GM12865 (cell line): ENCODE measurements at places on chromosomes 4 and X.
A peak's percentile ranks its signal among the peaks of the same experiment; 100 is the strongest.

DNA sequence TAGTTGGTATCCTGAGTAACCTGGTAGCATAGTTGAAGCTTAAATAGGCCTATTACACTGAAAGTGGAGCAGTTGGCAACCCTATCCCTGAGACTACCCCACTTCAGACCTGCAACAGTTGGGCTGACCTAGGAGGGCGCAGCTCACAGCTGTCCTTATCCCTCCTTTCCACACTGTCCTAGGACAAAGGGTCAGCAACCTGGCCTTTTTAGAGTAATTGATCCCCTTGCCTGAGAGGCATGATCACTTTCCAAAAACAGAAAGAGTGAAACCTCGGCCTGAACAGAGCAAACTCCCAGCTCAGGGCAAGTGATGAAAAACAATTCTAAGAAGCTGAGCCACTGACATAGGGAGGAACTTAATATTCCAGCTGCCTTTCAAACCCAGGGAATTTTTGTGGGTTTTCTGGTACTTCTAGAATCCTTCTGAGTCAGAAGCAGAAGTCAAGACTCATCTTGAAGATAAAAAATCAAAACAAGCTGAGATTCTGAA, 94.9 kb upstream of the MYOZ2 start:
- DNase-seq = peak; percentile 20

- peak; percentile 62 for DNase-seq
Measured at GRCh38 chr4:164894702-164895101, 17.7 kb downstream of the APELA start.

GRCh38 chr4:140135529-140136088, 18.4 kb downstream of the MAML3 start:
- DNase-seq = no peak

- no peak for DNase-seq
Measured at GRCh38 chr4:109875106-109875505, 27.2 kb downstream of the LRIT3 start.

DNA sequence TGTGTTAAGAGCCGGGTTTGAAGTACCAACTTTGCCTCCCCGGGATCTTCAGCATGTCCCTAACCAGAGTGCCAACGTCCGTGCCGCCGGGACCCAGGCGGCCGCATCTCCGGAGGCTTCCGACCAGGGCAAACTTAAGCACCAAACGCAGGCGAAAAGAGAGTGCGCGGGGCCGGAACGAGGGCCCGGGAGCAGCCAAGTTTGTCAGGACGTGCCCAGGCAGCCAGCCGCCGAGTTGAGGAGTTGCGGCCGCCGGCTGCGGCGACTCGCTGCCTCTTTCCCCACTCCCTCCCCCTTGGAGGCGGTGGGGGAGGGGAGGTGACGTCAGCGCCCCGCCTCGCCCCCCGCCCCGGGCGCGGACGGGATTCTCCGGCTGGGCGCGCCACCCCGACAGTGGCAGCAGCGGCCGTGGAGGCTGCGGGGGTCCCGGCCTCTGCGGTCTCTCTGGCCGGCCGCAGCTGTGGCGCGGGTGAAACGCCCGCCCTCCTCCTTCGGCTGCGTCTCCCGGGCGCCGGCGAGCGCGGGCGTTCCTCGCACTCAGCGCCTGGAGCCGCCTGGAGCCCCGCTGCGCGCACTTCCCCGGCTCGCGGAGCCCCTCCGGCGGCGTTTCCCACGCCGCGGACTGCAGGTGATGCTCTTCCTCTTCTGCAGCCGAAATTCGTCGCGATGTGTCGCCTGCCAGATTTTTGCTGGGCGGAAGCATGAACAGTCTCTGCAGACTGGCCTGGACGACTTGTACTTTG, 2.9 kb upstream of the FAT1 start:
- no peak for DNase-seq

- DNase-seq = no peak
Measured at GRCh38 chr4:35087218-35087617, 1157.1 kb downstream of the ARAP2 start.

GRCh38 chrX:44844204-44844603, 383 bp downstream of the DUSP21 start:
- no peak for DNase-seq

DNA sequence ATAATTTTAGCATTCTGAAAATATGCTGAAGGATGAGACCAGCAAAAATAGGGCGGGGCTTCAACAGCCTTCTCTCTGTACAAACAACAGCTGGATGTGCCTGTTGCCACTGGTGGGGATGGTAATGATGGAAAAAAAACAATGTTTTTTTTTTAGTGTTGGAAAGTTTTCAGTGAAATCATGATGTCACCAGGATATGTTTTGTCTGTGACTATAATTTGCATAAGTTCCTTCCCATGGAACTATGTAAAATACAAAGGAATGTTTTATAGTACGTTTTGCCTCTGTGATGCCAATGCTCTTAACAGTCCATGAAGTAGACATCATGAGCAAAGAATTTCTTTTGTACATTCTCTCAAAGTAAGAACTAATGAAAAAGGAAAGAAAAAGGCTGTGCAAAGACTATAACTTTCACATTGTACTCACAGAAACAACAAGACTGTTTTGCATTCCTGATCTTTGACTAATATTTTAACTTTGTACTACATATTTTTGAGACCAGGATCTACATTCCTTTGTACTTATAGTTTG, 589.7 kb downstream of the SPRY1 start:
- DNase-seq = no peak

GRCh38 chr4:181643466-181643865, 599.7 kb upstream of the TENM3 start:
- no peak for DNase-seq

GRCh38 chr4:15986907-15987306, 23.9 kb upstream of the FGFBP2 start:
- no peak for DNase-seq

GRCh38 chr4:111671756-111672155, 473.5 kb upstream of the FAM241A start:
- DNase-seq = no peak

GRCh38 chrX:136635235-136635634, 12.7 kb upstream of the CD40LG start:
- peak; percentile 63 for DNase-seq

GRCh38 chr4:81667539-81667938, 195.8 kb upstream of the RASGEF1B start:
- DNase-seq = no peak

DNA sequence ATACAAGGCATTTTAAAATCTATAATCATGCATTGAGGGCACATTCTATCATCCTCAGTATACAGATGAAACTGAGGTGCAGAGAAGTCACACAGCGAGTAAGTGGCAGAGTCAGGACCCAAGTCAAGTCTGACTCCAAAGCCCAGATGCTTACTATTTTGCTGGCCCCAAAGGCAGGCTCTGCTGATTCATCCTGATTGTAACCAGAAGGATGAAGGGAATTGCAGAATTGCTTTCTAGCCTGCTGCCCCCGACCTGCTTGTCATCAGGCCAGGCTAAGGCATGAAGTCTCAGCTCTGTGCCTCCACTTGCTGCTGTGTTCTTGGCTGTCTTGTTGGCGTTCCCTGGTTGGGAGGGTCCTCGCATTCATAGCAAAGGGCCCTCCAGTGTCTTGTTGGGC, 62.7 kb downstream of the SLC9A6 start:
- no peak for DNase-seq

DNA sequence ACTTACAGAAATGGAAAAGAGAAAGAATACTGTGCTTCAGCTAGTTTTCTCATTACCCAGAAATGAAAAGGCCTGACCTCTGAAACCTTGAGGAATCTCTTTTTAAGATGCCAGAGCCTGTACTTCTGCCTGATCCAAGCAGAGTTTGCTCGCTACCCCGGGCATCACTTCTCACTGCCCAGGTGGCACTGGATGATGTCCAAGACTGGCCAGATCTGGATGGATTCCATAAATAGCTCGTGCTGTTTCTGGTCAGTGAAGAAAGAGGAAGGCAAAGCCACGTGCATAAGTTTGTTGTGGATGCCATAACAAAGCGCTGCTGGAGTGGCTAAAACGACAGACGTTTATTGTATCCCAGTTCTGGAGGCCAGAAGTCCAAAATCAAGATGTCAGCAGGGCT, 133.5 kb downstream of the TBL1X start:
- no peak for DNase-seq

GRCh38 chrX:96455078-96455477, 229.6 kb upstream of the DIAPH2 start:
- peak; percentile 53 for DNase-seq

- DNase-seq = peak; percentile 3
Measured at GRCh38 chrX:138775517-138775916, 64.0 kb upstream of the FGF13 start.

DNA sequence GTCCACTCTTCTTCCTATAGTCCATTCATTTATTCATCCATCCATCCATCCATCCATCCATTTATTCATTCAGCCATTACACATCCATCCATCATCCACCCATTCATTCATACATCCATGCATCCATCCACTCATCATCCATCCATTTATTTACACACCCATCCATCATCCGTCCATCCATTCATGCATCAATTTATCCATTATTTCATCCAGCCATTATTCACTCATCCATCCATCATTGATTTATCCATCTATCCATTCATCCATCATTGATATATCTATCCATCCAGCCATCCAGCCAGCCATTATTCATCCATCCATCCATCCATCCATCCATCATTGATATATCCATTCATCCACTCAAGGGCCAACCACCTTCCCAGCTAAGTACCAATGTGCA, 12.7 kb downstream of the CPZ start:
- no peak for DNase-seq

DNA sequence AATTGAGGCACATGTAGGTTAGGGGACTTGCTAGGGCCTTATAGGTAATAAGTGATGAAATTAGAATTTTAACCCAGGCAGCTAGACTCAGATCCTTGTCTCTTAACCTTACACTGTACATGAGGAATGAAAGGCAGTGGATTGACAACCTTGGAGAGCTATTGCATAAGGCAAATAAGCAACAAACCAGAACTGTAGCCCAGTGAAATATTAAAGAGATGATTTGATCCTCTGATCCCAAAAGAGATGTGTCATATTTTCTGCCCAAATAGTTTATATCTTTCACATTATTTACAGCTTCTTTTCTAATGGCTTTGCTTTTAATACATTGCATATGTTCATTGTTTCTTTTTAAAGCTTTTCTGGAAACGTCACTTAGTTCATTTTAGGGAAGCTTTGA, 252.6 kb downstream of the ANK2 start:
- DNase-seq = no peak

DNA sequence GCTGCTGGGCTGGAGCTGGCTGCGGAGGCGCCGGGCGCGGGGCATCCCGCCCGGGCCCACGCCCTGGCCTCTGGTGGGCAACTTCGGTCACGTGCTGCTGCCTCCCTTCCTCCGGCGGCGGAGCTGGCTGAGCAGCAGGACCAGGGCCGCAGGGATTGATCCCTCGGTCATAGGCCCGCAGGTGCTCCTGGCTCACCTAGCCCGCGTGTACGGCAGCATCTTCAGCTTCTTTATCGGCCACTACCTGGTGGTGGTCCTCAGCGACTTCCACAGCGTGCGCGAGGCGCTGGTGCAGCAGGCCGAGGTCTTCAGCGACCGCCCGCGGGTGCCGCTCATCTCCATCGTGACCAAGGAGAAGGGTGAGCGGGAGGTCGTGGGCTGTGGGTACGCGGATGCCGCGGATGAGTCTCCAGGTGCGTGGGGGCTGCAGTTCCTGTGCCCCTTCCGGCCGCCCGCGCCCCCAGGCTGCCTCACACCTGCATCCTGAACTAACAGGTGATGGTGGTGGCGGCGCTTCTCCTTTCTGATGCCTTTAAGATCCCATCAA, 499 bp downstream of the CYP2U1 start:
- peak; percentile 39 for DNase-seq

GRCh38 chrX:134588806-134589205, 69.5 kb downstream of the PLAC1 start:
- DNase-seq = no peak

DNA sequence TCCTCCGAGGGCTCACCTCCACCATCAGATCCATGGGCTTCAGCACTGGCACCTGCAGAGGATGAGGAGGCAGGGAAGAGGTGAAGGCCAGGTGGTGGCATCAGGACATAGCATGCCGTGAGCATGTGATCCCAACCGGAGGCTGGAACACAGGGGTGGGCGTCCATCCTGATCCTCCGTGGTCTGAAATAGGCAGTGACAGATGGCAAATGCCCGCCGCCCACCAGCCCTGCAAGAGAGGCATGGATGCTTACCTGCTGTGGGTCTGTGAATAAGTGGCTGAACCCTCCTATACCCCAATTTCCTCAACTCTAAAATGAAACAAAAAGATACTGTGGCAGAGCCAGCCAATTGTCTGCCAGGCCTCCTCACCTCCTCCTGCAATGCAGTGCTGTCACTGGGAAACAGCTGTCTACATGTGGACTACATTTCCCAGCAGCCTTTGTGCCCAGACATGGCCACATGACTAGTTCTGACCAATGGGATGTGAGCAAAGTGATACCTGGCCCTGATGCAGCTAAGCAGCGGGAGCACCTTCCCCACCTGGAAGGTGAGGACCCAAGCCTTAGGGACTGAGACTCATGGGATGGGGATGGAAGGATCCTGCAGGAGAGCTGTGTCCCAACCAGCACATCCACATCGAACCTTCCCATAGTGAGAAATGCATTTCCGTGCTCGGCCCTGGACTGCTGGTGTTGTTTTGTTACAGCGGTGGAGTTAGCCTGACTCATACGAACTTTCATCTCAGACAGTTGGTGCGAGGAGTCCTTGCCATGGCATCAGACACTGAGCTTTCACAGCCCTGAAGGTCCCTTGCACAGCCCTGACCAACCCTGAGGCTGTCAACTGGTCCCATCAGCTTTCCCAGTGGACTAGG, 99.5 kb downstream of the PPP2R2C start:
- peak; percentile 46 for DNase-seq

DNA sequence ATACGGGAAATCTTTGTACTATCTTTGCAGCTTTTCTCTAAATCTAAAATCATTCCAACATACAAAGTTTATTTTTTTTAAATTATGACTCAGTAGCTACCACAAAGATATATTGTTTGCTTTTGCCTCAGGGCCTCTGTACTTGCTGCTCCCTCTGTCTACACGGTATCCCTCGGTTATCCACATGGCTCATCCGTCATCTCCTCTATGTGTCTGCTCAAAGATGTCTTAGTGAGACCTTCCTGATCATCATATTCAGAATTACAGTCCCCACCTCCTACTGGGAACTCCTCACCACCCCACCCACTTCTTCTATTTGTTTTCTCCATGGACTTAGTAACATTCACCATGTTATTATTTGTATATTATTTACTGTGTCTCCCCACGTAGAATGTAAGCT, 107.8 kb downstream of the PARM1 start:
- DNase-seq = no peak

DNA sequence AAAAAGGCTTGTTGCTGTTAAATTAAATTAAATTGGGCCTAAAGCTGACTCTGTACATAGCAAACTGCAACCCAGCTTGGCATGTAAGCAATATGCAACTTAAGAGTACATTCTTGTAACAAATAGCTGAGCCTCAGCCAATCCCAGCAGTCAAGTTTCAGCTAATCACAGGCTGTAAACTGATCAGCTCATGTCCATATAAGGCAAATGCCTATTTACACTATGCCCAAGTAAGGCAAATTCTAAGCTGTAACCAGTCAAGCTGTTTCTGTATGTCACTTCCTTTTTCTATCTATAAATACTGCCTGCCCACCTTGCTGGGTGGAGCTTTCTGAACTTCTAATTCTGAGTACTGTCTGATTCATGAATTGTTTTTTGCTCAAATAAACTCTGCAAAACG, 429.1 kb upstream of the FTHL17 start:
- DNase-seq = no peak

- peak; percentile 65 for DNase-seq
Measured at GRCh38 chr4:10722957-10723356, 38.4 kb upstream of the CLNK start.
